ENCODE measurements at places on chromosomes 2 and 18.
A peak's percentile ranks its signal among the peaks of the same experiment; 100 is the strongest.

- DNase-seq = no peak
Measured at GRCh38 chr18:50356036-50356945, 18.6 kb upstream of the SKA1 start.

GRCh38 chr2:183427558-183427957, 303.3 kb downstream of the NUP35 start:
- no peak for DNase-seq

DNA sequence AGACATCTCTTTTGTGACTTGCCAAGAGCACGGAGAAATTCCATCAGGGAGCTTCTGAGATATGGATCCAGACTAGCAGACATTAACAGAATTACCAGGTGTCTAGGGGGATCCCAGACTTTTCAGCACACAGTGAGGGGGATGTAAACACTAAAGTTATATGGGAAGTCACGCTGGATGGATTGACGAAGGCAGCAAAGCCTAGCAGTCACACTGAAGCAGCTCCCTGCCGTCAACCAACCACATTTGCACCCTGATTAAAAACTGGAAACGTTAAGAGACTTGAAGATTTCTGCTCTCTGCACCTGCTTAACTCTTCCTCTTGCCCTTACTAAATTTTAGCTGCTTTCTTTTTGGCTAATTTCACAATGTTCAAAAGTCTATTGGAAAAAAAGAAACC, 62.5 kb upstream of the BCL2L11 start:
- DNase-seq = no peak

- DNase-seq = peak; percentile 79
Measured at GRCh38 chr18:48922801-48923730, 27.7 kb downstream of the SMAD7 start.

DNA sequence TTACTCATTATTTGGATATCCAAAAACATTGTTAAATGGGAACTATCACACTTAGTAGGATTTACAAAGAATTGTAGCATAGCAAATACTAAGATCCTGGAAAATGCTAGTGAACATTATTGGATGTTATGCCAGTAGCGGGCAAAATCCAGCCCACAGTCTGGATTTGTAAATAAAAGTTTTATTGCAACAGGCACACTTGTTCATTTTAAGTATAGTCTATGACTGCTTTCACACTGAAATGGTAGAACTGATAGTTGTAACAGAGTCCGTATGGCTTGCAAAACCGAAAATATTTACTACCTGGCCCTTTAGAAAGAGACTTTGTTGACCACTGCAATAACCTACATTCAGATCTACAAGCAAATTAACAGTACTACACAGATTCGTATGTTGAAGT, 53.6 kb downstream of the ACVR1 start:
- no peak for DNase-seq

DNA sequence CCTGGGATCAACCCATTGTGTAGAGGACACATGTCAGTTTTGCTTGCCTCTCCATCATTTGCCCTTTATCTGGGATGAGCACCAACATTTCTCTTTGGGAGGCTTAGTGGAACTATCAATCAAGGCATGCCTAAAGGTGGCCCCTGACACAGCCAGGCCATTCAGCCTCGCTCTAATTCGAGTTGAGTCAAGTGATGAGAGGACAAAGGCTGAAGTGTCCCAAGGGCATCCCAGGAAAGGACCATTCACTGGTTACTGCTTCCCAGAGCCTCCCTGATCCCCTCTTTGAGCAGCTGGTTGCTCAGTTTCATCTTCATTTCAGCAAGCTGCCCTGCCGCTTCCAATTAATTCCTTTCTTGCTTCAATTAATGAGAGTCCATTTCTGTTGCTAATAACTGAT, 63.5 kb downstream of the DNER start:
- DNase-seq = no peak

- DNase-seq = no peak
Measured at GRCh38 chr2:148592791-148593190, 51.8 kb upstream of the EPC2 start.

- no peak for DNase-seq
Measured at GRCh38 chr2:84856787-84857186, 24.1 kb downstream of the TRABD2A start.

DNA sequence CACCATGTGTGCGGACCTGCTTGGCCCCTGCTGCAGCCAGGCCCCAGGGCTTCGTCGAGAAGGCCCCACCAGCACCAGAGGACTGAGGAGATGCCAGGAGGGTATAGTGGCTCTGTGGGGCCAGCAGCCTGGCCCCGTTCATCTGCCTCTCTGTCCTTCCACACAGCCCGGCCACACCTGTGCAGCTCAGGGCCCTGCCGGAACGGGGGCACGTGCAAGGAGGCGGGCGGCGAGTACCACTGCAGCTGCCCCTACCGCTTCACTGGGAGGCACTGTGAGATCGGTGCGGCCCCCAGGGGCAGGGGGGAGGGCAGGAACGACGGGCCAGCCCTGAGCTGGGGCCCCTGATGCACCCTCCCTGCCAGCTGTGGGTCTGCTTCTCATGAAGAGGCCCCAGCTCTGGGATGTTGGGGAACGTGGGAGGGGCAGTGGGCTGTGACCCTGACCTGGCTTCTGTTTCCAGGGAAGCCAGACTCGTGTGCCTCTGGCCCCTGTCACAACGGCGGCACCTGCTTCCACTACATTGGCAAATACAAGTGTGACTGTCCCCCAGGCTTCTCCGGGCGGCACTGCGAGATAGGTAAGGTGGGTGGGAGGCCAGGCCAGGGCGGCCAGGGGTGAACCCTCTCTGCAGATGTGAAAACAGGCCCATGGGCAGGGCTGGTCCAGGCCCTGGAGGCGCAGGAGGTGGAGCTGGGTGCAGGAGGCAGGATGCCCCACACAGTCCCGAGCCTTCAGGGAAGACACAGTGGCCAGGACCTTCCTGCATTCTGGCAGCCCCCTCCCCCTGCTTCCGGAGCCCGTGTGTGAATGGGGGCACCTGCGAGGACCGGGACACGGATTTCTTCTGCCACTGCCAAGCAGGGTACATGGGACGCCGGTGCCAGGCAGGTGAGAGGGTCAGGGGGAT, 50.3 kb downstream of the MTERF4 start:
- no peak for DNase-seq

- no peak for DNase-seq
Measured at GRCh38 chr2:11870584-11870983, 124.2 kb downstream of the LPIN1 start.

GRCh38 chr2:236781933-236782816, 212.6 kb downstream of the ACKR3 start:
- DNase-seq = no peak

DNA sequence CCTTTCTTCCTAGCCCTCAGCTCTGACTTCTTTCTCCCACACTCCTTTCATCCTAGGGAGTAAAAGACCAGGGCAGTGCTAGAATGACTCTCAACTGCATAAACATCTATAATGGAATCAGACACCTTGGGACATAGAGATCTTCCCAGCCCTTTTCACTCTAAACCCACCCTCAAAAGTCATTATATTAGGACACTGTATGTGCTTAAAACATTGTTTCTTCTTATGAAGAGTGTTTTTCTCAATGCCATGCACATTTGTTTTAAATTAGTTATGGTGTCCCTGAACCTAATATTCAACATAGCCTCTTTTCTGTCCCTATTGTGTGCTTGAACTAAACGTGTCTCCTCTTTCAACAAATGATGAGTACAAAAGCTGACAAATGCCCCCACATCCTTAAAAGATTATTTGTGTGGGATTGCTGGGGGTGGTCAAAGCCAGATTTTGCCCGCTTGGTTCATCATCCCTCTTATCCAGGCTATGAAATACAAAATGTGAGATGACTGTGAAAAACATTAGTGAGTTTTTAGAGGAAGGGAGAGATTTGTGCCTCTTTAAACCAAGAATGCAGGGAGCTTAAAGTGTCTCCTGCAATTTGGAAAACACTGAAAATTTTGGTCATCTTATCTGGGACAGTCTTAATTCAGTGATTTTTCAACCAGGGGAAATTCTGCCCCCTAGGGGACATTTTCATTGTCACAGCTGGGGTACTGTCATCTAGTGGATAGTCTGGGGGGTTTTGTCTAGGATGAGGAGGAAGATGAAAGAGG, 29.0 kb downstream of the SERPINB5 start:
- DNase-seq = no peak

GRCh38 chr2:152433289-152433688, 98.3 kb downstream of the FMNL2 start:
- no peak for DNase-seq

DNA sequence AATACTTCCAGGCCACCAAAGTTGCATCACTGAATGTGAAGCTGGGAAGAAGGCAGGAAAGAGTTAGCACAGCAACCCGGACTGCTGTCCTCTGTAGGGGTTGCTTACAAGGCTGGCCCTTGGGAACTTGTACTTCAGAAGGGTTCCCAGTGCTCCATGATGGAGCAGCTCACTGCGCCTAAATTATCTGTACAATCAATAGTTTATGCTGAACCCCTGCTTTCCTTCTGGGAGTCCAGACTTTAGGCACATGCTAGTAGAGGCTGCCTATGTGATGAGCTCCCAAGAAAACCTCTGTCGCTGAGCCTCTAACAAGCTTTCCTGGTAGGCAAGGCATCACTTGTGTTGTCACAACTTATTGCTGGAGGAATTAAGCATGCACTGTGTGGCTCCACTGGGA, 34.3 kb downstream of the XDH start:
- no peak for DNase-seq

- no peak for DNase-seq
Measured at GRCh38 chr2:140454717-140455116, 1674.5 kb upstream of the NXPH2 start.

- no peak for DNase-seq
Measured at GRCh38 chr2:98583816-98584618, 24.3 kb downstream of the COA5 start.

DNA sequence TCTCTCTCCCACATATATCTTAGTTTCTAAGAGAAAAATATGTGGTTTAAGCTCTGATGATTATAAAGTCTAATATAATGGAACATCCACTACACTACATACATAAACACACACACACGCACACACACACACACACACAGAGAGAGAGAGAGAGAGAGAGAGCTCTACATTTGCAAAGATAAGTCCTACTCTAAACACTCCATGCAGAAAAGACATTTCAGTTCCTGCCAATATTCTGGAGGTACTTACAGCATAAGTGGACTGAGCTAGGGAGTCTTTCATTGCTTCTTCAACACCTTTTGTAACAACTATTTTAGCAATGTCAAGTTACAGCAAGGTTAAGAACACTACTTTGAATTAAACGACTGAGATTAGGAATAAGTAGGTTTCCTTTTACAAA, 80.1 kb downstream of the FIGN start:
- DNase-seq = no peak

GRCh38 chr18:30748541-30748940, 294.0 kb downstream of the DSC3 start:
- no peak for DNase-seq

- no peak for DNase-seq
Measured at GRCh38 chr2:160425434-160426151, 68.0 kb downstream of the RBMS1 start.

DNA sequence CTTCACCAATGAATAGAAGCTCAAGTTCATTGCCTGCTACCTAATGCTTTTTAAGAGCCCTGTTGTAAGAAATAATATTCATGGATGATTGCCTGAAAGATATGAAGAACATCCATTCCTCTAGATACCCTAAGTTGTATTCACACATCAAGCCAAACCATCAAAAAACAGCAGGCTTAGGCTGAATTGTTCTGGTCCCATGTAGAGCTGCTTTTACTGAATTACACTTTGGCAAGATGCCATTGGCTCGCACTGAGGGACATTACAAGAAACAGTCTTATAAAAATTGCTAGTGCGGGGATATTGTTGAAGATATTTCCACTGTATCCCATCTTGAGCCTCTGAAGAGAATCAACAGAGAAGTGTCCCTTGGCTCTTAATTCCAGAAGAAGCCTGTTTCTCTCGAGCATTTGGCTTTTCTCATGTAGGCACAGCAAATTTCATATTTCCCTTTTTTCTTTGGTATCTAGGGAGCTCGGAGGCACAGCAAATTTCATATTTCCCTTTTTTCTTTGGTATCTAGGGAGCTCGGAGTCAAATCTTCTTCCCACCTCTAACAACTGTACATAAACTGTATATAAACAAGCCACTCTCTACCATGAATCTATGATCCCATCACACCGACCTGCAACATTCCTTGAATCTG, 107.5 kb downstream of the COLEC12 start:
- no peak for DNase-seq

DNA sequence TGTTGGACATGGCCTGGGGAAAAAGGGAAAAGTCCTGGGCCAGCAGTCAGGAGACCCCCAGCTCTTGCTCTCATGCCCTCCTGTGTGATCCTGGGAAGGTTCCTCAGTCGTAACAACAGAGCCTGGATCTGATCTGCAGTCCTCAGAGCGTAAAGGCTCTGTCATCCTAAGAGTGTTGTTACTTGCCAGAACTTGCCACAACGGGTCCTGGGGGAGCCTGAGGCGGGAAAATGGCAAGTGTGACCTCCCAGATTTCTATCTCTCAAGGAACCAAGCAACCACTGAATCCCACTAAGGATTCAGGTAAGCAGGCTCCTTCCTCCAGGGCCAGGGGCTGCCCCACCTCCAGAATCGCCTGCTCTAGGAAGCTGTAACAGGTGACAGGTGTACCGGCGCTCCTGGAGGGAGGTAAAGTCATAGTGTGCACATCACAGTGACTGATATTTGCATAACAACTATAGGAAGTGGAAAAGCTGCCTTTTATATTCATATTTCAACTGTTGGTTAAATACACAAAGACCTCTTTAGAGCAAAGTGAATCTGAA, 18.4 kb downstream of the HS1BP3 start:
- DNase-seq = no peak

DNA sequence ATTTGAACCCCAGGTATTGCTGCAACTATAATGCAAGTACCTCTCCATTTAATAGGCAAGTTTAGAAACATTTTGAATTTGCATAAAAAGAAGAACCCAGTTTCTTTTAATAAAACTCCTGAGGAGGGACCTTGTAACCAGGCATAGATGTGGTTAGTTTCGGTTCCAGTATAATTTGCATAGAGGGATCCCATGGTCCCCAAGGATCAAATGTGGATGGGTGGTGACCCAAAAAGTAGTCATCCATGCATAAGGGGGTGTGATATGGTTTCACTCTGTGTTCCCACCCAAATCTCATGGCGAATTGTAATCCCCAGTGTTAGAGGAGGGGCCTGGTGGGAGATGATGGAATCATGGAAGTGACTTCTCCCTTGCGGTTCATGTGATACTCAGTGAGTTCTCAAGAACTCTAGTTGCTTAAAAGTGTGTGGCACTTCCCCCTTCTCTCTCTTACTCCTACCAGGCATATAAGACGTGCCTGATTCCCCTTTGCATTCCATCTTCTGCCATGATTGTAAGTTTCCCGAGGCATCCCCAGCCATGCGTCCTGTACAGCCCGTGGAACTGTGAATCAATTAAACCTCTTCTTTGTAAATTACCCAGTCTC, 40.2 kb upstream of the SKA1 start:
- DNase-seq = no peak

Measured in head of caudate nucleus (tissue), 42 donors.